Activated CD4-positive, alpha-beta T cell treated with anti-CD3 and anti-CD28 coated beads for 4 hours (primary cell): ENCODE measurements at places on chromosomes 7 and 10.

DNA sequence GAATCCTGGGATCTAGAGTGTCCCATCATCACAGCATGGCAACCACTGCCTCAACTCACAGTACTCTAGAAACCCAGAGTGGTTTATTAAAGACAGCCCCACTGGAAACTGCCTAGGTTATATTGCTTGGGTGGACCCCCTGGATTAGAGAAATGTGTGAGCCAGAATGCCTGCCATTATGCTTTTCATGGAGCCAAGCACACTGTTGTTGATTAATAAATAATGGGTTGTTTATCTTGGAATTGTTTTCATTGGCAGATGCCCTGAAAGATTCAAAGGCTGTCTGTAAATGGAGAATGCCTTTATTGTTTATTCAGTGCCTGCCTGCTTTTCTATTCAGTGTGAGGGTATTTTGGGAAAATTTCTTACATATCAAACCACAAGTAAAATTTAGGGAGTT, 52.1 kb downstream of the GNAI1 start:
- DNase-seq: no peak

DNA sequence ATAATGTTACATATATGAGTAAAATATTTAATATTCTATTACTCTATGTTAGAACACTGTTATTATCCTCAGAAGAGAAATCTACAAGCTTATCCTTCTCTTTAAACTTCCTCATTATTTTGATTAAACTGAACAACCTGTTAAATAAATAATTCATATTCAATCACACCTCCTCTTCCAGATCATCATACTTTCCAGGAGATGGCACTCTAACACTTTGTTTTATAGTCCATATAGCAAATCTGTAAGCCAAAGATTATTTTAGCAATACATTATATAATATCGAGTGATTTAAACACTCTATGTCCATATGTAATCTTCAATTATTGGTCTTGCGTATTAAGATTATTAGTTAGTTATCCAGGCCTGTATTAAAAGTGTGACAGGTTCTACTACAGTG, 694.1 kb downstream of the ANKRD7 start:
- DNase-seq: no peak

- peak; percentile 19 for DNase-seq
Observed at GRCh38 chr10:72126184-72126871, 38.0 kb upstream of the SPOCK2 start.

DNA sequence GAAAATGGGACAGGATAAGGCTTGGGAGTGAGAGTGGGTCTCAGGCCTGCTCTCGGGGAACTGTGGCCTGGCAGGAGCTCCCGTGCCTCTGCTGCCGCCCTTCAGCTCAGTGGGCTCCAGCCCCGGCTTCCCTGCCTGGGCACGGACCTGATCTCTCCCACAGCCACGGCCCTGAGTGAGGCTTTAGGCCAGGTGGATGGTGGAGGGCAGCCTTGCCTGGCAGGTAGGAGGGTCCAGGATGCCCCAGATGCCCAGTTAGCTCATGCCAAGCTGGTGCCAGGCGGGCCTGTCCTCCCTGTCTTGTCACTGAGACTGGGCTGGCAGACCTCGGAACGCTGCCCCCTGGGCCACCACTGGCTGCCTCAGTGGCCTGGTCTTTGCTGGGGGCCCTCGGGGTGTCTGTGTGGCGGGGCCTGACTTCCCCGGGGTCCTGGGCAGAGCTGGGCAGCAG, 116.6 kb downstream of the INPP5A start:
- DNase-seq: no peak

DNA sequence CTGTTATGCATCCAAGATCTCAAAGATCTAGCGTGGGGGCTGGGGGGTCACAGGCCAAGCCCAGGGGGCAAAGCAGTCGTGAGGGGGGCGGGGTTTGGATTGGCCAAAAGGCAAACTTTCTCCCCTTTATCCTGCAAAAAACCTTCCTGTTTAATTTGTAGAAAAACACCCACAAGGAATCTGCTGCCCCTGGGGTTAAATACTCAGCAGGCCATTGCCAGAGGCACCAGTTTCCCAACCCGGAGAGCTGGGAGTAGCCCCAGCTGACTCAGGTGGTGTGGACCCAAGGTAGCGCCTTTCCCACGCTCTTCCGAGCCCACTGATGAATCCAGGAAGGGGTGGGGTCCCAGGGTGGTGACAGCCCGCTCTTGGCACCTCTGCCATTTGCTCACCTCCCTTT, 21.4 kb downstream of the KCP start:
- DNase-seq: no peak

GRCh38 chr7:106671160-106671559, 10.2 kb upstream of the CCDC71L start:
- no peak for DNase-seq

- DNase-seq: no peak
Observed at GRCh38 chr7:16786257-16786656, 18.5 kb downstream of the AGR2 start.

DNA sequence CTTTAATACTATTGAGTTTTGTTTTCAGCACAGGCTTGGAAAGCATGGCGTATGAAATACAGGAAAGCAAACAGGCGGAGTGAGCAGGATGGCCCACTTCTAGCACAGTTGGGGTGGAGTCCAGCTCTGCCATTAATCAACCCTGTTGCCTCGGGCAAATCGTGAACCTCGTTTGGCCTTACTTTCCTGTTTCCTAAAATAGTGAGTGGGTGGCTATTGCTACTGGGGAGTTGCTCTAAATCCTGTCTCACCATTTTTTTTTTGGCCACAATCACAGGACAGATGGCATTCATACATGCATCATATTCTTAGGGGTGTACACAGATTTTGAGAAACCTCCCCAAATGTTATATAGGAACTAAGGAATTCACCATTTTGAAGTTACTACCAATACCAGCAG, 157.8 kb downstream of the ANLN start:
- DNase-seq: no peak

- no peak for DNase-seq
Observed at GRCh38 chr10:33732161-33732680, 397.8 kb upstream of the NRP1 start.

DNA sequence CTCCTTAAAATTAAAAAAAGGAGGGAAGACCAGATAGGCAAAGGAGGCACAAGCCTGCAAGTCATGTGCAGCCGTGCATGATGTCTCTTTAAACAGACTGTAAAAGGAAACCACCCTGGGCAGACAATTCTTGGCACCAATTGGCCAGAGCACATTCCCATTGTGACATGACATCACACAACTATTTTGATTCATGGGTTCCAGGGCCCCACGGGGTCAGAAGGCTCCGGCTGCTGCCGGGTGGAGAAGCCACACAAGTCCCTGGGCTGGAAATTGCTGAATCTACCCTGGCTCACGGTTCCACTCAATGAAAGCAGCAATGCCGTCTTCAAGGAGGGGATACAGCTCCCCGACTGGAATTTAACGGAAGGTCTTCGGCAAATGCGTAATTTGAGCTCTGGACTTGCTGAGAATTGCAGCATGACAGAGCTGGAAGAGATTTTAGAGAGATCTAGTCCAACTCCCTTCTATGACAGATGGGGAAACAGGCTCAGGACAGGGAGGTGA, 140.5 kb downstream of the PRKAG2 start:
- DNase-seq: no peak

DNA sequence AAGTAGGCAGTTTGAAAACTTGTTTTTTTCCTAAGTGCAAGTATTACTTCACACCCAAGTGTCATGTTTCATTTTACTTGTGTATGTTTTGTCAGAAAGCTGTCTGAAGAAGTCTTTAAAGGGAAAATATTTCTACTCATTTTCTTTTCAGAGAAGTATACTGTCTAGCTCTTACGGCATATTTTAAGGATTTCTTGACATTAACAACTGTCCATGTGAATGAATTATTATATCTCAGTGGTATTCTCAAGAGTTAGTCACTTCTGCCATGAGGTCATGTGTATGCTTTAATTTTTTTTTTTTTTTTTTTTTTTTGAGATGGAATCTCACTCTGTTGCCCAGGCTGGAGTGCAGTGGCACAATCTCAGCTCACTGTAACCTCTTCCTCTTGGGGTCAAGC, 229.5 kb downstream of the BICC1 start:
- no peak for DNase-seq

DNA sequence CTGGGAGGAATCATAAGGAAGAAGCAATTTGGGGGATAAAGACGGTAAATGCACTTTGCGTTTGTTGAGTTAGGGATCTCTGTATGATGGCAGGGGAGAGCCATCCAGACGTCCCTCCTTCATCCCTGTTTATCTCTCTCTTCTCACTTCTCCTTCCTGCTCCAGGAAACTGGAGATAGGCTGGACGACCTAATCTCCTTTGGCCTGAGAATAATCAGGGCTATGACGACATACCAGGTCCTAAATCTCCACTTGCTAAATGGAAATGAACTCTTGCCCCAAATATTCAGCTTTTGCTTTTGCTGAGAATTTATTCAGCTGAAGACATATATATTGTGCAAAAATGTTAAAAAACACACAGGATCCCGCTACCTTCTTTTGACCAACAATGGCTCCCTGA, 182.9 kb upstream of the INHBA start:
- no peak for DNase-seq

- peak; percentile 6 for DNase-seq
Observed at GRCh38 chr7:144738708-144739314, 97.0 kb downstream of the TPK1 start.

DNA sequence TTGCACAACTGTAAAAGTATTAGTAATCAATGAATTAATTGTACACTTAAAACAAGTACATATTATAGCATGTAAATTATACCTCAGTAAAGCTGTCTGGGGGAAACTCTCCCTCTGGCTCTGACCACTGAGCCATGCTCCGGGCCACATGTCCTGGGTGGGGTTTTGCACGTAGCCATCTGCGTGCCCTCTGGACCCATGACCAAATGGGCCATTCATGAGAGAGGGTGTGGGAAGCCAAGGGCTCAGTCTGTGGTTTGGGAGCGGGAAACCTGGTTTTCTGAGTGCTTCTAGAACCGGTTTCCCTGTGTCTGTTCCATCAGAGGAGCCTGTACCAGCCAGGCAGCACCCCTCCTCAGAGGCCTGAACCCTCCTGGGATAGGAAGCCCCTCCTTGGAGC, 143.2 kb downstream of the SH3PXD2A start:
- no peak for DNase-seq

GRCh38 chr7:128425850-128426249, 16.1 kb upstream of the IMPDH1 start:
- DNase-seq: peak; percentile 55

GRCh38 chr10:3972460-3973301, 187.7 kb upstream of the KLF6 start:
- peak; percentile 22 for DNase-seq

GRCh38 chr10:59626523-59626869, 83.2 kb downstream of the SLC16A9 start:
- DNase-seq: no peak

GRCh38 chr10:61684894-61685507, 22.3 kb downstream of the CABCOCO1 start:
- no peak for DNase-seq

- no peak for DNase-seq
Observed at GRCh38 chr10:90944749-90945148, 23.9 kb upstream of the ANKRD1 start.

- DNase-seq: no peak
Observed at GRCh38 chr10:83374741-83375140, 764.6 kb upstream of the GHITM start.

DNA sequence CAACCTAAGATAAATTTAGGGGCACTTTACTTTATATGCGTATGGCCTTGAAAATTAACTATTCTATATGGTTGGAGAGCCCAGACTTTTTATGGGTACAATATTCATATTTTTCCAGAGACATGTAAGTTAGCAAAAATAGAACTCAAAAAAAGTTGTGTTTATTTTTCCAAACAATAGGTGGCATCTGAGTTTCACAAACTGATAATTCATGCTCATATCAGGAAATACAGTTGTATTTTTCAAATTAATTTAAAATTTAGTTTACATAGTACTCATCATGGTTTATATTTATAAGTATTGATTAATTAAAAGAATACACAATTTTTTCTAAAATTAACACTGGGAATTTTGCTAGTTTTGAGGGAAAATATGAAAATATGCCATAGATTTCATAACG, 34.6 kb downstream of the ANKRD7 start:
- no peak for DNase-seq

DNA sequence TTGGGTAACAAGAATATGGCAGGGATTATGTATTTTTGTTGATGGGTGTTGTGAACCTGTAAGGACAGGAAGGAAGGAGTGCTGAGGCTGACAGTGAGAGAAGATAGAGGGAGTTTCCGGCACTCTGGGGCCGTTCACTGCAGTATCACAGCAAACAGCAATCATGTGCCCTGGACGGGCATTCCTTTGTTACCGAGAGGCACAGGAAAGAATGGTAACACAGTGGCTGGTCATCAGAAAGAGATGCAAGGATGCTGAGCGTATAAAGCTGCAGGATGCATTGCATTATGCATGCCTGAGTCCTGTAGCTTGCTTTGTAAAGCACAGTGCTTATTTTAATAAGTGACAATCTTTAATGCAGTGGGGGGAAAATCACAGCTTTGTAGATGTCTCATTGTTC, 286.8 kb downstream of the RPS24 start:
- no peak for DNase-seq

- DNase-seq: no peak
Observed at GRCh38 chr7:27179030-27179429, 4.9 kb upstream of the HOXA10 start.

DNA sequence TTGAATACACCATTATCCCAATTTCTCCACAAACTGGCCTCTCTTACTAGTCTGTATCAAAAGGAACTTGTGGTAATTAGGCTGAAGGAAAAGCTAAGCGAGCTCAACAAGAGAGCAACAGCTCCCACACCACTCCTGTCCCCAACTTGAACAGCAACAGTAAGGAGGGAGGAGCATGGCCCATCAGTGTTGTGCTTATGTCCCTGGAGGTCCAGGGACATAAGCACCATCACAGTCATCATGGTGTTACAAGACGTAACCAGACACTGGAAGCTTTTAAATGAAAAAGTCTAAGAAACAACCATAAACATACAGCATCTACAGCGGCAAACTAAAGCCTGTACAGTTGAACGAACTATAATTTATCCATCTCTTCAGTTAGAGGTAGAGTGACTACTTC, 989 bp downstream of the ERLIN1 start:
- no peak for DNase-seq

DNA sequence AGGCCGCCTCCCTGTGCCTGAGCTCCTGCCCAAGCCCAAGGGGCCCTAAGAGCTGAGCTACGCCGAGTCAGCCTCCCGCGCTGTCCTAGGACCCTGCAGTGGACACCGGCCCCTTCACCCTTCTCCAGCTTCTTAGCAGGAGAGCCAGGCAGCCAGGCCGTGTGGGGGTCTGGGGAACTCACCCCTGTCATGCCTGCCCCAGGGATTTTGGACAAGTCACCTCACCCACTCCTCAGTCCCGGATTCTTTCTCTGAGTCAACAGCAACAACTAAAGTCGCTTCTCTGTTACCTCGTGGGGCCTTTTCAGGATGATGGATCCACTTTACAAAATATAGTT, 79.3 kb downstream of the MKI67 start:
- DNase-seq: no peak
